ENCODE measurements at places on chromosomes 3 and 15.

GRCh38 chr3:142968319-142969025, 5.0 kb upstream of the PAQR9 start:
- no peak for DNase-seq

GRCh38 chr3:150363420-150363819, 44.7 kb upstream of the TSC22D2 start:
- DNase-seq = no peak

- DNase-seq = peak; percentile 6
These were observed 6.0 kb upstream of the GATA2 start for GRCh38 chr3:128498901-128499530.

DNA sequence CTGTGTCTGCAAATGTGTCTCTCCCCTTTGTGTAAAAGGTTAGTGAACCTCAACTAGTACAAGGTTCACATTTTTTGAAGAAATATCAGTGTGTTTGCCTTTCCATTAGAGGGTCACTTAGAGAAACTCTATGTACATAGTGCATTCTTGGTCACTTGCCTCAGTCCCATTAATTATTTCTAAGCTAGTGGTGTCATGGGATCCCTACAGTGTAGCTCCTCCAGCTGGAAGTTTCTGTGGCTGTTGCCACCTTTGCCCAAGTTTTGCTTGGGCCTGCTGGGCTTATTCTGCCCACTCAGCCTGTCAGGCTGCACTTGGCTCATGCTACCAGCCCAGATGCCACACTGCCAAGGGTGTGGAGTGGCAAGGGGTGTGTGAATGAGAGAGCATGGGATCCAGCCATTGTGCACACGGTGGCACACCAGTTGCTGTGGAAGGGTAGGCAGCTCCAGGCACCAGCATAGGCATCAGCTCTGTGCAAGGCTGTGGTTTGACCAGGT, 161.7 kb downstream of the ARPP21 start:
- DNase-seq = no peak

DNA sequence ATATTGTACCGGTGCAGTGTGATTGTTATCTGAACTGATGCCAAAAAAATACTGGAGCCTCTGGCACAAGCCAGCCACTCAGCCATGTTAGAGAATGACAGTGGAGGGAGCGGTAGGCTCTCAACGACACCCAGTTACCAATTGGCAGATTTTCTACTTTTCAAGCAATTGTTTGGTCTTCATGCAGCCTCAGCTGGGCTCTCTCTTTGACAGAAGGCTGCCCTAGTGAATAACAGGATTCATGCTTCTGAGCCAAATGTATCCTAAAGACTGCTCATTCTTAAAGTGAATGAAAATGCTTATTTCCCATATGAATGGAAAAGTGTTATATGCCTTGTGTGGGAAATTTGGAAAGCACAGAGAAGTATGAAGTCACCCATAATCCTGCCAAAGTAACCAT, 261.2 kb upstream of the TRIM42 start:
- no peak for DNase-seq

- DNase-seq = no peak
These were observed 85.1 kb upstream of the TSEN2 start for GRCh38 chr3:12399226-12399625.

- no peak for DNase-seq
These were observed 16.9 kb downstream of the ACKR2 start for GRCh38 chr3:42826141-42826540.

GRCh38 chr3:3110299-3110630, at the start of gene IL5RA:
IL5RA (minus strand) TSS chr3:3110374; CDS start chr3:3104984, 5,390 bp downstream.
- DNase-seq = peak; percentile 76

DNA sequence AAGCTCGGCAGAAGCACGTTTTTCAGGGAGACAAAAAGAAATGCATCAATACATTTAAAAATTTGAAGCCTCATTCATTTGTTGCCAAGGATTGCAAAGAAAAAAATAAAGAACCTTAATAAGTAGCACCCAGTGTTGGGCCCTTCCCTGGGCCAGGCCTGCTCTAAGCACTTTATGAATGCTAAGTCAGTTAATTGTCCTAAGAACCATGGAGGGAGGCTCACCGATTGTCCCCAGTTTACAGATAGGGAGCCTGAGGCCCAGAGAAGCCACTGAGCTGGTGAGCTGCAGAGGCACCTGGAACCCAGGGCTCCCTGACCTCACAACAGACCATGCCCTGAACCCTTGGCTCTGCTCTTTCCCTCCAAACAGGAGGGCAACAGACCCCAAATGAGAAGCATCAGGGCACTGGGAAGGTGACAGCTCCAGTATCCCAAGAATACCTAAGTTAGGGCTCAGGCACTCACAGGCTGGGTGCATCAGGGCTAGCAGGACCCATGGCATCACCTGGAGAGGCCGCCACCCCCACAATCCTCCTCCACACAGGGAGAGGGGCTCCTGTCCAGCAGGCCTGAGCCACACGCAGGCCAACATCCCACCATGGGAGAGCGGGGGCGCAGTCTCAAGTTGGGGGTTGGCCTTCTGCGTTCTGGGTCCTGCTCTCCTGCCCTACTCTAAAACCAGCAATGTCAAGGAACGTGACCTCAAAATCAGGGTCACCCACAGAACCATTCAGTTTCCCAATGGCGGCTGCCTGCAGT, 3.9 kb downstream of the GRIP2 start:
- DNase-seq = no peak

DNA sequence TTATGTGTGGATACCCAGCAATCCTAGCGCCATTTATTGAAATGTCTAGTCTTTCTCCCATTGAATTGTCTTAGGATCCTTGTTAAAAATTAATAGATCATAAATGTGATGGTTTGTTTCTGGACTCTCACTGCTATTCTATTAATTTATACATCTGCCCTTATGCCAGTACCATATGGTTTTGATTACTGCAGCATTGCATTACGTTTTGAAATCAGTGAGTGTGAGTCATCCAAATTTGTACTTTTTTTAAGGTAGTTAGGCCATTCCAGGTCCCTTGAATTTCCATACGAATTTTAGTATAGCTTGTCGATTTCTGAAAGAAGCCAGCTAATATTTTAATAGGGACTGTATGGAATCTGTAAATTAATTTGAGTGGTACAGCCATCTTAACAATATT, 648.6 kb upstream of the ZNF385D start:
- DNase-seq = no peak

DNA sequence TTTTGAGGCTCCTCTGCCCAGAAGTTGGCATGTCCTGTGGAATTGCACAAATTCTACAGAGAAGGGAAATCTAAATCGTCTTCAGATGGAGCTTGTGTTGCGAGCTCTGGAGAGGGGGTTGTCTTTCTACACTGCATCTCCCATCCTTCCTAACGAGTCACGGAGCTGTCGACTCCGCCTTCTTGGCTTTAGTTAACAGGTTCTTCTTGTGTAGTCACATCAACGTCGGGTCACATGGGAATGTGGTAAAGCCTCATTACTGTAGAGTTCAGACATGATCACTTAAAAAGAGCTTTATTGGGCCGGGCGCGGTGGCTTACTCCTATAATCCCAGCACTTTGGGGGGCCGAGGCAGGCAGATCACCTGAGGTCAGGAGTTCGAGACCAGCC, 60.0 kb downstream of the DNASE1L3 start:
- DNase-seq = no peak

DNA sequence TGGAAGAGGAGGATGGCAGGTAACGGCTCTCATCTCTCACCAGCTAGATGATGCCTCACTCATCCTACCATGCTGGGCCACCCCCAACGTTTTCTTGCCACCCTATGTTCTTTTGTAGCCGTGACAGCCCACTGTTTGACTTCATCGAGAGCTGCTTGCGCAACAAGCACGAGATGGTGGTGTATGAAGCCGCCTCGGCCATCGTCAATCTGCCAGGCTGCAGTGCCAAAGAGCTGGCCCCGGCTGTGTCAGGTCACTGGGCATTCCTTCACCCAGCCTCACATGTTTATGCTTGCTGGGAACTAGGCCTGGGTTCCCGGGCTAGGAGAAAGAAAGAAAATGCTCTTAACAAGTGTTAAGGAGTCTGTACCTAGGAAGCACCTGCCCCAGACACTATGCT, 8.2 kb downstream of the COPG1 start:
- DNase-seq = no peak

- no peak for DNase-seq
These were observed 111.0 kb downstream of the NSUN3 start for GRCh38 chr3:94173673-94174434.

GRCh38 chr3:193831495-193832455, 238.8 kb downstream of the OPA1 start:
- peak; percentile 15 for DNase-seq

DNA sequence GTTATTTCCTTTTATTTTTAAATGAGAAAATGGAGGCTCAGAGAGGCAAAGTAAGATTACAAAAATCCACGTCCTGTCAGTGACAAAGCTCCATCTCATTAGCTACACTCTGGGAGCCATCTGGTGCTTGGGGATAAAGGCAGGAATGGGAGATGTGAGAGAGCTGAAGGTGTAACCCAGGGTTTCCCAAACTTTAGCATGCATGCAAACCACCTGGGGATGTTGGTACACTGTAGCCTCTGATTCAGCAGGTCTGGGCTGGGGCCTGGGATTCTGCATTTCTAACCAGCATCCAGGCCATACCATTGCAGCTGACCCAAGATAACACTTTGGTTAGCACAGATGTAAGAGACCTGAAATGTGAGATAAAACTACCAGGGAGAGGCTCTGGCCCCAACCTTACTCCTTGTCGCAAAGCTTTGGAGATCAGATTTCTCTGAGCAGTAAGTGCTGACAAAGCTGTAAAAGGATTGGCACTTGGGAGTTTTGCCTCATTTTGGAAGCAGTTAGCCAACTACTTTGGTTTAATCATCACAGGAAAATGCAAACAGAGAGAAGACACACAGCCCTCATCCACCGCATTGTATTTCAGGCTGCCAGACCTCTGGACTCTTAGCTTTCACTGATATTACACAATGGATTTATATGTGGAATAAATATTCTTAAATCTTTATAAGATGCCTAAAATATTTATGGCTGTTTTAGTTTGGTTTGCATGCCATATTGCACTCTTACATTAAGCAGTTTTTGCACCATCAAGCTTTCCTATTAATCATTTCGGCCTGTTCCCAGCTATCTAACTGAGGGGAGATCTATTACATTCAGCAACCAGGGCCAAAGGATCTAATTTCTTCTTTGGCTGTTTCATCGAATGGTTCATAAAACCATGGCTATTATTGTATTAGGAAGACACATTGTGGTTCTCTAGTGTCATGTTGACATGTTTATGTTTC, 263.0 kb downstream of the EBLN2 start:
- no peak for DNase-seq

DNA sequence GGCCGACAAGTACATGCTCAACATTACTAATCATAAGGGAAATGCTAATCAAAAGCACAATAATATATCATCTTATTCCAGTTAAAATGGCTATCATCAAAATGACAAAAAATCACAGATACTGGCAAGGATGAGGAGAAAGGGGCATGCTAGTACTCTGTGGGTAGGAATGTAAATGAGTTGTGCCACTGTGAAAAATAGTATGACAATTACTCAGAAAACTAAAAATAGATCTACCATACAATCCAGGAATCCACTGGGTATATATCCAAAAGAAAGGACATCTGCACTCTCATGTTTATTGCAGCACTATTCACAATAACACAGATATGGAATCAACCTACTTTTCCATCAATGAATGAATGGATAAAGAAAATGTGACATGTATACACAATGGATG, 1256.5 kb downstream of the SI start:
- no peak for DNase-seq

DNA sequence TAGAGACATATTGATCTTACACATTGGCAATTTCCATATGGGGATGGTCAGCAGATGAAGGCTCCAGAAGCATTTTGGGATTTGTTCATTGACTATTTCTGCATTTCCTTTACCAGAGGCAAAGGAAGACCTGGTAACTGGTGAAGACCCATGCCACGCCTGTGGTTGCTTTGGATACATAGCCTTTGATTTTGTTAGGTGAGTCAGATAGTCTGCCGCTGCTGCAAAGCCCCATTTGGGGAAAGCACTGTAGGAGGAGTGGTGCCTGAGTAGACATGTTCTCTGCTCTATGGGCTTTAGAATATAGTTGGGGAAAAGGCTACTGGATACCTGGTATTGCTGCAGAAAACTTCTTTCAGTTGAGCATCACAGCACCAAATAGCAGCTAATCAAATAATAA, 56.8 kb downstream of the TFG start:
- DNase-seq = no peak

- no peak for DNase-seq
These were observed 293.5 kb downstream of the AGBL1 start for GRCh38 chr15:86373147-86373546.

- no peak for DNase-seq
These were observed 4.2 kb downstream of the FURIN start for GRCh38 chr15:90872486-90873184.

- DNase-seq = no peak
These were observed 10.9 kb upstream of the LZTFL1 start for GRCh38 chr3:45852828-45853227.

DNA sequence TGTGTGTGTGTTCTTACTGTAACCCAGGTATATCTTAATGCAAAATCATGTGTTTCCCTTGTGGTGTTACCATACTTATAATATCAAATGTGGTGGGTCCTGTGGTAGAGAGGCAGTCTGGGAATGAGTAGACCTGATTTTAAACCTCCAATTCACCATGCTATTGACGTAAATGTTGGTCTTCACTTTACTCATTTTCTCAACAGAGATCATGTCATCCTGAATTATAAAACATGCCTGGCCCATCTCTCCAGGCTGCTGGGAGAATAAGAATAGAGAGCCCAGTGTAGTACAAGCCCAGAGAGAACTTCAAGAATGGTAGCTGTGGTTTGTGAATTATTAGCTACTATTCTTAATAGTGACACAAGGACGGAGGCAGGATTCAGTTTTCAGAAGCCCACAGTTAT, 88.1 kb downstream of the MBNL1 start:
- DNase-seq = no peak

DNA sequence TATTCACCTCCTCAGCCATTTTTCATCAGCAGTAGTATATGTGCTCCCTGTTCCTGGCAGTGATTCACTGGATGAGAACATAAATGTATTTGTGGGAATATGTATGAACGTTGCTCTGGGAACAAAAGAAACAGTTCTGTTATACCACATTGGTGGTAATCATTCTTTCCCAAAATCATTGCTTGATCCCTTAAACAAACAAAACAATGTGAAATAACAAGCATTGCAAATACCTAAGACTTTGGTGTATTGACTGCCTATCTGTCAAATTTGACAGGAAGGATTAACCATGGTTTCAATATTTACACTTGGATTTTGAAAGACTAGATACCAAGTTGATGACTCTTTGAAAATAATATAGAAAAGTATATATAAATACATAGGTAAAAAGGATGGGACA, 284.1 kb downstream of the FHIT start:
- no peak for DNase-seq

GRCh38 chr15:90322538-90322937, 29.5 kb upstream of the ZNF774 start:
- DNase-seq = no peak

All from CD4-positive, alpha-beta T cell treated with Interleukin-4 for 1 hour (primary cell).